ENCODE measurements at places on chromosomes 16 and 17.

DNA sequence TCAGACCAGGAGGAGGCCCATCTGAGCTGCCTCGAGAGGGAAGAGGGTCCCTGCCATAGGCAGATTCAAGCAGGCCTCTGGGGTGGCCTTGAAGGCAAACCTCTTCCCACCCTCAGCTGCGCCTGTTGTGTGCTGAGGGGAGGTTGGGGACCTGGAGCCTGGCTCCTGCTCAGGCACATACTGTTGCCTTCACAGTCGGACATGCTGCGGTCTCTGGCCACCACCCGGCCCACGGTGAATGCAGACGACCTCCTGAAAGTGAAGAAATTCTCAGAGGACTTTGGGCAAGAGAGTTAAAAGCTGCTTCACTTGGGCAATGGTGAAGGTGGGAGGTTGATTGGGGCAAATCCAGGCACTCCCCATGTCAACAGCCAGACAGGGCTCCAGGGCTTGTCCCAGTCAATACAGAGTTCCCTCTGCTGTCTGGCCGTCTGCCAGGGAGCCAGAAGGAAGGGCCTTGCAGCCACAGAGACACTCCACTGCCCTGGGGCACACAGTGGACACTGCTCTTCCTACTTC lies 6.3 kb downstream of the PDF start:
- peak; percentile 17 for DNase-seq

DNA sequence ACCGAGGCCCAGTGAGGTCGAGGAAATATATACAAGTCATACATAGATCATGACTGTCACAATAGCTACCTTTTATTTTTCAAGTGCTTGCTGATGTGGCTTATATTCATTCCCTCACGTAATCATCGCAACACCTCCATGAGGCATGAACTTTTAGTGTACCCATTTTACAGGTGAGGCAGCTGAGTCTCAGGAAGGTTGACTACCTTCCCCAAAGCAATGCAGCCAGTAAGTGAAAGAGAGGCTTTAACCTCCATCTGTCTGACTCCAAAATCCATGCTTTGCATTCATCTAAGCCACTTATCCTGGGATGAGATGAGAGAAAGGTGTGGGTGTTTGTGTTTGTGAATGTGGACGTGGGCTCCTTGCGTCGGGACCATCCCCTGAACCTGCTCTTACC lies 30.8 kb downstream of the CALB2 start:
- DNase-seq: no peak

- DNase-seq: no peak
Observed at GRCh38 chr16:81693744-81694303, 85.3 kb upstream of the PLCG2 start.

DNA sequence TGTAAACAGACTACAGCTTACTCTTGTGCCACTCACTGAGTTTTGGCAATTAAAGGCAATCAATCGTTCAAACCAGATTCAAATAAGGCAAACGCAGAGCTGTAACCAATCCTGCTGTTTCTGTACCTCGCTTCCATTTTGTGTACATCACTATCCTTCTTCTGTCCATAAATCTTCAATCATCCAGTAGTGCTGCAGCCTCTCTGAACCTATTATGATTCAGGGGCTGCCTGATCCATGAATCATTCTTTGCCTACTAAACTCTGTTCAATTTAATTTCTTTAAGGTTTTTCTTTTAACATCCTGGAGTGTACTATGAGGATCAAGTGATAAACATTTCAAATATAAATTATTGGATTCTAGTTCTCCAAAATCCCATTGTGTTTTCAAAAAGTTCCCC lies 93.9 kb downstream of the CEP112 start:
- DNase-seq: no peak

- DNase-seq: peak; percentile 80
Observed at GRCh38 chr16:324451-325334, 27.8 kb downstream of the AXIN1 start.

- no peak for DNase-seq
Observed at GRCh38 chr16:75566758-75567255, 628 bp downstream of the GABARAPL2 start.

GRCh38 chr17:82316651-82317393 lies 586 bp downstream of the CD7 start:
- no peak for DNase-seq

GRCh38 chr17:2144701-2145100 lies 89.8 kb downstream of the HIC1 start:
- DNase-seq: no peak

- DNase-seq: peak; percentile 29
Observed at GRCh38 chr17:40168262-40168832, 8.9 kb upstream of the RAPGEFL1 start.

DNA sequence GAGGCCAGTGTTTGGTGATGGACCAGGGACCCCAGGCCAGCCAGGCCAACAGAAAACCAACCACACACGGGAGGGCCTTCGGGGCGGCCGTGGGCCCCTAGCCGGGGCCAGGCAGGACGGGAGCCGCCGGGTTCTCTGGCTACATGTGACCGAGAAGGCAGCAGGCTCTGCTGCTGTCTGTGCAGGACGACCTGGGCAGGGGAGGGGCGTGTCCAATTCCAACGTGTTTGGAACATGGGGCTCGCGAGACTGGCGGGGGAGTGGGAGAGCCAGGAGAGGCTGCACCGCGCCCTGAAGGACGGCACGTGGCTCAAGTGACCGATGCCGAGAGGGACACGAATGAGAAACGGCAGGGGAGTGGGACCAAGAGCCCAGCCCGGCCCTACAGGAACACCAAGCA lies 75.4 kb downstream of the LMF1 start:
- no peak for DNase-seq

DNA sequence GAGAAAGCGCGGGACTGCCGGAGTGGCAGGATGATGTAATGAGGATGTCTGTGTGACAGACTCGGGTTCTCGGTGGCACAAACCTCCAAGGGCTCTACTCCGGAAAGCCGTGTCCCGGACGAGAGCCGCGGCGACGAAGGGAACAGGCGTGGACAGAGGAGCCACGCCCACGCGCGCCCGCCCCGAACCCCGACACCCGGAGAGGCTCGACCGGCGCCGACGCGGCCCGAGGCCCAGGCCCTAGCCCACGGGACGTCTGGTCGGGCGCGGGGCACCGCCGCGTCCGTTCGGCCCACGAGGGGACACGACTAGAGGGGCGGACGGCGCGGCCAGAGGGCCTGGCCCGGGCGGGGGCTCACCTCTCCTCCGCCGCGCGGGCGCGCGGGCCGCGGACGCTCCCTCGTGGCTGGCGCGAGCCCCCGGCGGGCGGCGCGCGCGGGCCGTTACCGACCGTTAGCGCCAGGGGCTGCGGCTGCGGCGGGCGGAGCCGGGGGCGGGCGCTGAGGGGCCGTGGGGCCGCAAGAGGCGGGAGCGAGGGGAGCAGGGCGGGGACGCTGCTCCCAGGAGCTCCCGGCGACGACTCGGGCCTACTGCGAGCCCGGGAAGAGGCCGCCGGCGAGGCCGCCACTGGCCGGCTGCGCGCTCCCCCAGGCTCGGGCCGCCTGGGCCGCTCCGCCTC lies 2.1 kb upstream of the IRX5 start:
- DNase-seq: peak; percentile 35

All from activated T-cell treated with anti-CD3 and anti-CD28 coated beads, Interleukin-2, amount 50 U/mL, for 1 hour (primary cell).